BJ (cell line): ENCODE measurements at places on chromosomes 7 and 10.

DNA sequence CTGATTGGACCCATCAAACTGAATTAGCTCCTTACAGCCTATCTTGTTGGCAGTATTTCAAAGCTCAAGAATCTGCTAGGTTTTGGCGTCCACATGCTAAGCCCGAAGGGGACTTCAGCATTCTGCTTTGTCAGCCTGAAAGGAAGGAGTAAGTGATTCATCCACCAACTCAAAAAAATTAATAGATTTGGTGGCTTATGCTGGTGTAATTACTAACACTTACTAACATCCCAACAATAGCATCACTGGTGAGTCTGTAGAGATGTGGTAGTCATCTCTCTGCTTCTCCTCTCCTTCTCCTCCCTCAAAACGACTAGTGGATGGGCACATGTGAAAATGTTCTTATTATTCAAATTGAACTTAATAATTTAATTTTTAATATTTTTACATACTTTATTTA, 53.8 kb upstream of the EGR2 start:
- DNase-seq: no peak

GRCh38 chr7:17530244-17530643, 231.8 kb downstream of the AHR start:
- DNase-seq: no peak

DNA sequence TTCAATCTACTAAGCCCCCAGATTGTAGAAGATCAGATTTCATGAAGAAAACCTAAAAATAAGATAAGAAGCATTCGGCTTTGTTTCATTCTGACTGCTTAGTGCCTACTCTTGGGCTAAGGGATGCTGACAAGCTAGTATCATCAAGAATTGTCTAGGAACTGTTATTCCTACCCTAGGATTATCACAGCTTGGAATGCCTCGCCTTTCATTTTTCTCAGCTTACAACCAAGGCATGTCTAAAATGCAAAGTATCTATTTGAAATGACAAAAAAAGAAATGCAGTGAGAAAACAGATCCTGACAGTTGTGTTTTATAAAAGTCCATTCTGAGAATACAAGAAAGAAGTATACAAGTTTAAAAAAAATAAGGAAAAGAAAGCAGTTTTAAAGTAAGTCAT, 441.0 kb downstream of the KCNMA1 start:
- no peak for DNase-seq

GRCh38 chr7:138442822-138443221, 17.2 kb upstream of the TRIM24 start:
- no peak for DNase-seq
